ENCODE measurements at places on chromosomes 2 and 18. TPM values are rescaled to one million over a fixed set of nuclear protein-coding genes. Genes with fewer than 3 reads are reported as not detected.
A peak's percentile ranks its signal among the peaks of the same experiment; 100 is the strongest.

CASP10 gene
- 8.1 TPM for total RNA-seq

SERPINB4 gene
- total RNA-seq = not detected

TTC39C gene
- total RNA-seq = 32.6 TPM

- H3K27ac ChIP-seq = no peak overlapping the region
- H3K27me3 ChIP-seq = no peaks in the 10 kb centered on the region
- peak overlapping the region; percentile 62 for H3K4me3 ChIP-seq
- H3K36me3 ChIP-seq = no peaks in the 10 kb centered on the region
- no peak for DNase-seq
- H3K4me1 ChIP-seq = peaks cover 20% of the 10 kb centered on the region
These were observed 172.9 kb downstream of the SLC8A1 start for GRCh38 chr2:40279001-40279400.

GRCh38 chr18:79624356-79625170 lies 55.0 kb upstream of the CTDP1 start:
- no peak overlapping the region for H3K27ac ChIP-seq
- H3K4me1 ChIP-seq = no peaks in the 10 kb centered on the region
- H3K4me3 ChIP-seq = no peak overlapping the region

GRCh38 chr18:2653467-2653866 lies 2.1 kb upstream of the SMCHD1 start:
- H3K4me3 ChIP-seq = no peak overlapping the region
- no peak for DNase-seq
- no peaks in the 10 kb centered on the region for H3K27me3 ChIP-seq
- peaks cover 3% of the 10 kb centered on the region for H3K4me1 ChIP-seq
- no peaks in the 10 kb centered on the region for H3K36me3 ChIP-seq
